ENCODE measurements at places on chromosomes 5 and 9. TPM values are rescaled to one million over a fixed set of nuclear protein-coding genes. Genes with fewer than 3 reads are reported as not detected.

DNA sequence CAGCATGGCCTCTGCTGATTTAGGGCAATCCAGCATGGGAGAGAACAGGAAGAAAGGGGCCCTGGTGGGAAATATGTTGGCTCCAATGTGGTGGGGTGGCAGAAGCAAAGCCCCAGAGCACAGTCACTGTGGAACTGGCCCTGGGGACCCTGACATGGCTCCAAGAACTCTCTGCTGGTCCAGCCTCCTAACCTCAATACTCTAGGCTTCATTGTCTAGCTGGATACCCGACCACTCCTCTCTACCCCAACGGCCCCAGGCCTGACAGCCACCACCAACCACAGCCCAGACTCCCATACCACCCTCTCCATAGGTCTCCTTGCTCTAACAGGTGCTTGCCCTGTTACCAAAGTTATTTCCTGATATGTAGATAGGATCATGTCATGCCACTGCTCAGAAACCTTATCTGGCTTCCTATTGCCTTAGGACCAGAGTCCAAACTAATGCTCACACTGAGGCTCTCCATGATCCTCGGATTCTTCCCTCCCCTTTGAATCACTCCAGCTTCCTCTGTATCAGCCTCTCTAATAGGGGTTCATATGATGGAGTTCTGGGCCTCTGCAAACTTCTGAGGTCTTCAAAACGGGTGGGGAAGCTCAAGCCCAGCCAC is 12.9 kb downstream of the ACSL6 start:
- H3K27ac ChIP-seq, result no peak overlapping the region
- H3K36me3 ChIP-seq, result no peaks in the 10 kb centered on the region
- DNase-seq, result no peak
- H3K27me3 ChIP-seq, result no peaks in the 10 kb centered on the region
- H3K4me1 ChIP-seq, result peaks cover 17% of the 10 kb centered on the region
- H3K4me3 ChIP-seq, result no peak overlapping the region

DNA sequence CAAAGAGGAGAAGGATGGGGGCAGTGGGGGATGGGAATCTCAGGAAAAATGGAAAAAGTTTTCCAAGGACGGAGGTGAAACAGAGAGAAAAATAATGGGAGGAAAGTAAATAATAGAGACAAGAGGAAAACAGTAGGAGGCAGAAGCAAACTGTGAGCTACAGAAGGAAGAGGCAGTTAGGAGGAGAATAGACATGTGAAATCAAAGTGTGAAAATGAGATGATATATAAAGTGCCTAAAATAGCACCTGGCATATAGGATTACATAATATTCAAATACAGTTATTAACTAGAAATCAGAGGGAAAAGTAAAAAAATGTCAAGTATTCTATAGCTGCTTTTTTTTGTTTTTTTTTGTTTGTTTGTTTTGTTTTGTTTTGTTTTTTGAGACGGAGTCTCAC is 44.0 kb upstream of the PLIN2 start:
- no peak for DNase-seq
- no peaks in the 10 kb centered on the region for H3K36me3 ChIP-seq
- H3K4me1 ChIP-seq, result no peaks in the 10 kb centered on the region

- no peaks in the 10 kb centered on the region for H3K36me3 ChIP-seq
- DNase-seq, result no peak
- H3K27ac ChIP-seq, result no peak overlapping the region
- no peaks in the 10 kb centered on the region for H3K27me3 ChIP-seq
- H3K4me1 ChIP-seq, result no peaks in the 10 kb centered on the region
Observed at GRCh38 chr9:22693156-22693555, 246.5 kb downstream of the DMRTA1 start.

Gene SVEP1
- 1.0 TPM for polyA plus RNA-seq

- H3K27me3 ChIP-seq, result no peaks in the 10 kb centered on the region
- no peaks in the 10 kb centered on the region for H3K4me1 ChIP-seq
- H3K36me3 ChIP-seq, result no peaks in the 10 kb centered on the region
- H3K27ac ChIP-seq, result no peak overlapping the region
Observed at GRCh38 chr5:114308508-114308907, 53.4 kb upstream of the KCNN2 start.

Gene FOXD4L5
- 0.01 TPM for polyA plus RNA-seq

DNA sequence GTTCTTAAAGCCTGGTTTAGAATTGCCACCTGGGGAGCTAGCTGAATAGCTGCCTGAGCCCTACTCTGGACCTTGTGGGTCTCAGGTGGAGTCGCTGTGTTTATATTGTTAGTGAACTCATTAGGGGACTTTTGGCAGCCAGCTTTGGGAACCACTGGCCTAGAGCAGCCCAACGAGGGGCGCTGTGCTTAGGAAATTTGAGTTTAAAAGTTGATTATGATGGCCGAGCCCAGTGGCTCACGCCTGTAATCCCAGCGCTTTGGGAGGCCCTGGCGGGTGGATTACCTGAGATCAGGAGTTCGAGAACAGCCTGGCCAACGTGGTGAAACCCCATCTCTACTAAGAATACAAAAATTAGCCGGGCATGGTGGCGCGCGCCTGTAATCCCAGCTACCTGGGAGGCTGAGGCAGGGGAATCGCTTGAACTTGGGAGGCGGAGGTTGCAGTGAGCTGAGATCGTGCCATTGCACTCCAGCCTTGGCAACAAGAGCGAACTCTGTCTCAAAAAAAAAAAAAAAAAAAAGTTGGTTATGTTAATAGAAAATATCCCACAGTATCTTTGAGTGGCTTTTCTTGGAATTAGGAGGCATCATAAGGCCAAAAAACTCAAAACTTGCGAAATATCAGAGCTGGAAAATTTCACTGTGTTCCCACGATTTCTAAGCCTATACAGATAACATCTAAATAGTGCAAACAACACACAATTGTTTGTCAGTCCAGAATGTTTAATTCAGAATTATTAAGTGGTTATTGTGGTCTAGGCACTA is 809 bp downstream of the MCCC2 start:
- H3K36me3 ChIP-seq, result peaks cover 4% of the 10 kb centered on the region
- H3K4me1 ChIP-seq, result peaks cover 14% of the 10 kb centered on the region
- H3K27me3 ChIP-seq, result no peaks in the 10 kb centered on the region

DNA sequence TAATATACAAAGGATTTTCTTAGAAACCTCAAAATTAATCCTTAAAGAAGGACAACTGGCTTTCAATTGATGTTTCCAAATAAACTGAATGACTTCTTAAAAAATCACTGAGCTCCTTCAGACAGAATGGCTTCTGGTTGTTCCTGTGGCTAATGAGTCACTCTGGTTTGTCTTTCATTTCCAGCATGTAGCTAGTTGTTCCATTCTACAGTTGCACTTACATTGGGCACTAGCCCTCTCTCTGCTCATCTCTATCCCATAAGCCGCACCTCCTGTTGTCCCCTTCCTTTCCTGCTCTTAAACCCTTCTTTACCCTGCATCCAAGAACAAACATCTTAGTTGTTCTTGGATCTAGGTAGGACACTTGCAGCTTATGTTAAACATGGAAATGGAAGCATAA is 235.3 kb upstream of the HAPLN1 start:
- no peaks in the 10 kb centered on the region for H3K27me3 ChIP-seq
- no peaks in the 10 kb centered on the region for H3K36me3 ChIP-seq
- H3K4me1 ChIP-seq, result no peaks in the 10 kb centered on the region
- DNase-seq, result no peak
- H3K27ac ChIP-seq, result no peak overlapping the region

GRCh38 chr5:139458580-139459407 is 3.7 kb downstream of the ECSCR start:
- H3K36me3 ChIP-seq, result no peaks in the 10 kb centered on the region
- H3K27ac ChIP-seq, result peak overlapping the region; percentile 59
- H3K4me3 ChIP-seq, result no peak overlapping the region

Gene C9orf50
- polyA plus RNA-seq, result not detected

DNA sequence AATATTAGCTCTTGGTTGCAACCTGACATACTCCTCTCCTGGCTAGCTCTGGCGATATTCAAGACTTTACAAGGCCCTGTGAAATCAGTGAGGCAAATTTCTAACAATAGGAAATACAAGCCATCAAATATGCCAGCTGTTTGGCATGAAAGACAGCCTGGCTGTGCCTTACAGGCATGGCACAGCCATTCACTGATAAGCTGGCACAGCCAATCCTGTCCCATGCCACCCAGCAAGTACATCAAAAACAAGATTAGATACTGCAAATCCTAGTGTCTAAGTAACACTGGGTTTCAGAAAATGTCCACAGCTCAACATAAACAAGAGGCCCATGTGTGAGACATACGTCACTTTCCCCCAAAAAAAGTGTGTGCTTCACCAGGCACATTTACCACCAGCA is 1045.8 kb upstream of the DMAC1 start:
- no peak overlapping the region for H3K27ac ChIP-seq
- no peaks in the 10 kb centered on the region for H3K36me3 ChIP-seq
- H3K27me3 ChIP-seq, result no peaks in the 10 kb centered on the region
- no peak overlapping the region for H3K4me3 ChIP-seq
- H3K4me1 ChIP-seq, result no peaks in the 10 kb centered on the region
- no peak for DNase-seq

GRCh38 chr9:81416476-81417298 is 272.7 kb downstream of the TLE1 start:
- no peak for DNase-seq
- no peaks in the 10 kb centered on the region for H3K27me3 ChIP-seq
- no peak overlapping the region for H3K4me3 ChIP-seq
- no peaks in the 10 kb centered on the region for H3K36me3 ChIP-seq

DNA sequence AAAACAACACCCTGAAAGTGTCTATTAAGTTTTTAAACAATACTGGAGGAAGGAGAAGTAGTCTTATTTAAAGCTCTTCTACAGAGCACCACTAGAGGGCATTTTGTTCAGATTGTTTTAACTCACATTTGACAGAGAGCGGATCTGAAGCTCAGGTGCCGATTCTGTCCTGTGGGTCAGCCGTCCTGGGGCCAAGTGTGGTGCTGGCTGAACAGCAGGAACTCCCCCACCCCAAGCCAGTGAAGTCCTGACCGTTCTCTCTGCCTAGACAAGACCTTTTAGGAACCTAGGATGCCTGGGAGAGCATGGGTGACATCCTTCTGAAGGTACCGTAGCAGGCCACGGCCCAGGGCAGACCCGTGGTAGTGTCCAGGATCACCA is 3.9 kb downstream of the EXOC3 start:
- no peaks in the 10 kb centered on the region for H3K27me3 ChIP-seq
- H3K27ac ChIP-seq, result no peak overlapping the region
- H3K4me1 ChIP-seq, result peaks cover 13% of the 10 kb centered on the region
- DNase-seq, result peak; percentile 46
- no peak overlapping the region for H3K4me3 ChIP-seq

- H3K36me3 ChIP-seq, result peaks cover 59% of the 10 kb centered on the region
- H3K27ac ChIP-seq, result no peak overlapping the region
- peaks cover 66% of the 10 kb centered on the region for H3K4me1 ChIP-seq
- no peaks in the 10 kb centered on the region for H3K27me3 ChIP-seq
- H3K4me3 ChIP-seq, result no peak overlapping the region
Observed at GRCh38 chr5:112915831-112916230, 6.2 kb downstream of the REEP5 start.

Gene SLC30A5
- polyA plus RNA-seq, result 17.7 TPM

GRCh38 chr9:76643399-76644117 is 120.7 kb upstream of the PCA3 start:
- H3K4me3 ChIP-seq, result no peak overlapping the region
- no peaks in the 10 kb centered on the region for H3K4me1 ChIP-seq
- no peak for DNase-seq
- H3K27me3 ChIP-seq, result no peaks in the 10 kb centered on the region

All from psoas muscle (tissue), 8 donors.